Dorsolateral prefrontal cortex (tissue), 122 donors: ENCODE measurements at places on chromosomes 13 and 19.
A peak's percentile ranks its signal among the peaks of the same experiment; 100 is the strongest.

DNA sequence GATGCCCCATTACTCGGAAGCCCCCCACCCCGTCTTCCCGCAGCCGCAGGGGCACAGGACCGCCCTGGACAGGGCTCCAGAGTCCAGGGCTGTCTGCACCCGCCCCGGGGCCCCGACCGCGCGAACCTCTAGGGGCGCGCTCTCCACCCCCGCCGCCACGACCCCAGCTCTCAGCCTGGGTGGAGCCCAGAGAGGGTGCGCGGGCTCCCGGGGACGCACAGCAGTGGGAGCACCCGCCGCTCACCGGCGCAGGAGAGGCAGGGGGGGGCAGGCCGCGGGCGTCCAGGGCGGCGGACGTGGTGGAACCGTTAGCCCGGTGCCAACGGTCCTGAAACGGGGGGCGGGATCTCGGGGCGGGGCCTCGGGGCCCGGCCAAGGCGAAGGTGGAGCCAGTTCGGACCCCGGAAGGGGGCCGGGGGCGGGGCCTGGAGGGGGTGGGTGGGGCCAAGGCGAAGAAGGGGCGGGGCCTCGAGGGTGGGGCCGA is at the start of gene ATP8B3:
Gene ATP8B3, minus strand, starts transcription at position 335 of the 484 bp plus-strand sequence. CDS start 540 bp downstream, outside the sequence.
- DNase-seq = no peak

DNA sequence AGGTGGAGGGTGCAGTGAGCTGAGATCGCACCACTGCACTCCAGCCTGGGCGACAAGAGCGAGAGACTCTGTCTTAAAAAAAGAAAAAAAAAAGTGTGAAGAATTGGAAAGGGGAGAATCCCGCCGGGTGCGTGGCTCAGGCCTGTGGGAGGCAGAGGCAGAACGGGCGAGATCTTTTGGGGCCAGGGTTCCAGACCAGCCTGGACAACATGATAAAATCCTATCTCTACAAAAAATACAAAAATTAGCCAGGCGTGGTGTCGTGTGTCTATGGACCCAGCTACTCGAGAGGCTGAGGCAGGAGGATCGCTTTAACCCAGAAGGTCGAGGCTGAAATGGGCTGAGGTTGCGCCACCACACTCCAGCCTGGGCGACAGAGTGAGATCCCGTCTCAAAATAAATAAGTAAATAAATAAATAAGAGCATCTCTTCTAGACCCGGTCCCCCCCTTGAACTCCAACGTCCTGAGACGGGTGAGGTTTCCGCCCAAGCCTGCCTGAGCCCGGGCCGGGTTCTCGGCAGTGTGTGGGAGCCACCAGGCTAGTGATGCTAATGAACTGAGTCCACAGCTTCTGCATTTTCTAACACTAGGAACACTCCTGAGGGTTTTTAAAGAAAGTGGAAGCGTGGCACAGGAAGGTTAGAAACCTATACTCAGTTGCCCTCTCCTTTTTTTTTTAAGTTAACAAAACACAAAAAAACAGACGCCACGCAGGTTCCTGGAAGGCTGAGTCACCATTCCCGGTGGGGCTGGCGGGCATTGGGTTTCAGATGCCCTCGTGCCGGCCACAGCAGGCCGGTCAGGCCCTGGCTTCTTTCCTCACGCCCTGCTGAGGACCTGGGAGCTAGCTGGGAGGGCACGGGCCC is 22.0 kb downstream of the GPX4 start:
- no peak for DNase-seq

DNA sequence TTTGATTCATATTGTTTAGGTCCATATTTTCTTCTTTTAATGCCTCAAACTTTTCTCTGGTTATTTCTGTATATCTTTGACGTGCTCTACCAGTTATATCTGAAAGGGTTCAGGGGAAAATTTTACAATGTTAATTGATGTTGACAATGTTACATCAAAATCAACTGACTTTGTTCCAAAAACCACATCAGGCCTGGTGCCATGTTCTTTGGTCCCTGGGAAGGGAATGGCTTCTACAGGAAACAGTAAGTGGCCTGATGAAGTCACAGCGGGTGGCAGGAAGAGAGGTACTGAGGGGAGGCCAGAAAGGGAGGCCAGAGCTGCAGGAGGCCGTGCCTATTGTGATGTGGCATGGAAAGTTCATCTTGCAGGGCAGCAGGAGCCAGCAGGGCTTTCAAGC is 38.2 kb downstream of the CEP89 start:
- no peak for DNase-seq

DNA sequence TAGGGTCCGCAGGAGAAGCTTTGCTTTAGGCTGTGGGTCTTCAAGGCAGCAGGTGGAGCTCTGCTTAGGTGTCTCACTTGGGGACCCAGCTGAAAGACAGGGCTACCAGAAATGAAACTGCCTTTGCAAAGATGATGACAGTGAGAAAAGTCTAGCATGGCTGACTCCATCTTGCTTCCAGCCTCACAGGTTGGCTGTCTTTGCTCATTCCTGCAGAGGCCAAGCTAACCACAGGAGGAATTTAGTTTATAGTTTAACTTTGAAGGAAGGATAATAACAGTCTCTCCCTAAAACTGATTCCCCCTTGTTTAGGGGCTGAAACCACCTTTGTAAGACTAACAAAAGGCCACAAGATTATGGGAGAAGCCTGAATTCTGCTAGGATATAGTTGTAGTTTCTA is 252.4 kb downstream of the UQCRFS1 start:
- no peak for DNase-seq

GRCh38 chr13:102369302-102369701 is 32.5 kb downstream of the FGF14 start:
- DNase-seq = no peak

- DNase-seq = no peak
These were observed 93.1 kb upstream of the VSTM2B start for GRCh38 chr19:29432677-29433076.

- no peak for DNase-seq
These were observed 786.4 kb upstream of the SLITRK1 start for GRCh38 chr13:84668637-84669036.

DNA sequence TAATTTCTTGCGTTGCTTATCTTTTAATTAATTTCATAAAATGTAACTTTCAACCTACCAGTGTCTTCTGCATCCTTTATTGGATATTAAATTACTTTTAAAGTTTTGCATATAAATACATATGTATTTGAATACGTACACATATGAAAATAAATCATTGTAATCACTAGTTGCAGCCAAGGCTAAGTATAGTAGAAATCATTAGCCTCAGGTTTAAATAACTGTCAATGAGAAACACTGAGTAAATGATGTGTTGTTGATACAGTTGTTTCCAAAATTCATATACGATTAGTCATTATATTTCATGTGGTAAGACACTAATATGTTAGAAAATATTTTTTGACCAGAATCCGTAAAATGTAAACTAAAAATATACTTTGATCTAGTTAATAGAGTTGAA is 1267.1 kb upstream of the PCDH20 start:
- DNase-seq = no peak

DNA sequence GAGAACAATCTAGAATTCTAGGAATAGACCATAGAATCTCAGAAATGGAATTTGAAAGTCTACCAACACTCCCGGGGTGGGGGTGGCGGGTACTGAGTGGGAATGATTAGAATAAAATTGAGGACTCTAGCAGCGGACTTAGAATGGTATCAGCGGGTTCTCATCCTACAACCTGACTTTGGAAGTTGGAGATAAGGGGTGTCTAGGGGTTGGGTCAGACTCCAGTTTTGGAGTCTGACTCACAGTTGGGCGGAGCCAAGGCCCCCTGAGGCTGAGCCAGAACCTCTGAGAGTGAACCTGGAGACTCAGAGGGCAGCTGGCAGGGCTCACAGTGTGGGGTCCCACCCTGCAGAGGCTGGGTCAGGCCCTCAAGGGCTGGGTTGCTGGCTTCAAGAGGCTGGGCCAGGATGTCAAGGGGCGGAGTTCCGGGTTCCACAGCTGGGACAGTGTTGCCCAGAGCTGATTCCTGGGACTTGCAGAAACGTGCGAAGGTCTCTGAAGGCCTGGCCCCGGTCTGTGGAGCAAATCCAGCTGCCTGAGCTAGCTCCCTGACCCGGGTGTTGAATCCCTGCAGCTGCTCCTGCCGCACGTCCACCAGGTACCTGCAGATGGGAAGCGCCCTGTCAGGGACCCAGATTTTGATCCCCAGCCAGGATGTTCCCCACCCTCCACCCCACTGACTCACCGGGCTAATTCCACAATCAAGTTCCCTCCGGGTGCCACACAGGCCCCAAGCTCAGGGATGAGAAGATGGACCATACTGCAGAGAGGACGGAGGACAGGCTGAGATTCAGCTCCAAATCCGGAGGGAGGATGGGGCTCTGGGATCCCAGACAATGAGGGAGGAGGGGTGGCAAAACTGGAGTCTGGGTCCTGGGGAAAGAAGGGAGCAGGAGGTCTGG is 1.6 kb upstream of the TNNI3 start:
- no peak for DNase-seq

DNA sequence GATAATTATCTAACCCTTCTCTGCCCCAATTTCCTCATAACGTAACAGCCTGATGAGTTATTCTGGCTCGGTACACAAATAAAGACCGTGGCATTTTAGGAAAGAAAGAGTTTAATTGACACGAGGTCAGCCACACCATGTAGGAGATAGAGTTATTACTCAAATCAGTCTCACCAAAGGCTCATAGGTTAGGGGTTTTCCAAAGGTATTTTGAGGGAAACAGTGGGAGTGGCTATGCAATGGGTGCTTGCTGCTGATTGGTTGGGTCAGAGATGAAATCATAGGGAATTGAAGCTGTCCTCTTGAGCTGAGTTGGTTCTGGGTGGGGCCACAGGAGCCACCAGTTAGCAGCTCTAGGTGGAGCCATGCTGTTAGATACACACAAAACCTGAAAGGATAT is 137.5 kb downstream of the FREM2 start:
- no peak for DNase-seq

DNA sequence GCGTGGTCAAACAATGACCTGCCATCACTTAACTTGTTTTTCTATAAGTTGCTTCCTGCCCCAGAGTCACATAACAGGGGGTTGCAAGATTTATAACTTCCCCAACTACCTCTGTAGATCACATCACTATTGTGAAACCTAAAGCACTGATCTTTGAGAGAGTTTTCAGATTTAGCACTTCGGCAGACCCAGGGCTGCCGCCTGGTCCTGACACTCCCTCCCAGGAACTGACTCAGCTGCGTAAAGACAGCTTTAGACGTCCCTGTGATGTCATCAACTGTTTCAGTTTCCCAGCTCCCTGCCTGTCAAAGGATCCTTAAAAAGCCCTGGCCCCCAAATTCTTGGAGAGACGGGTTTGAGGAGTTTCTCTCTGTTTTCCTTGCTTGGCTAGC is 33.3 kb downstream of the IGFL2 start:
- DNase-seq = no peak

DNA sequence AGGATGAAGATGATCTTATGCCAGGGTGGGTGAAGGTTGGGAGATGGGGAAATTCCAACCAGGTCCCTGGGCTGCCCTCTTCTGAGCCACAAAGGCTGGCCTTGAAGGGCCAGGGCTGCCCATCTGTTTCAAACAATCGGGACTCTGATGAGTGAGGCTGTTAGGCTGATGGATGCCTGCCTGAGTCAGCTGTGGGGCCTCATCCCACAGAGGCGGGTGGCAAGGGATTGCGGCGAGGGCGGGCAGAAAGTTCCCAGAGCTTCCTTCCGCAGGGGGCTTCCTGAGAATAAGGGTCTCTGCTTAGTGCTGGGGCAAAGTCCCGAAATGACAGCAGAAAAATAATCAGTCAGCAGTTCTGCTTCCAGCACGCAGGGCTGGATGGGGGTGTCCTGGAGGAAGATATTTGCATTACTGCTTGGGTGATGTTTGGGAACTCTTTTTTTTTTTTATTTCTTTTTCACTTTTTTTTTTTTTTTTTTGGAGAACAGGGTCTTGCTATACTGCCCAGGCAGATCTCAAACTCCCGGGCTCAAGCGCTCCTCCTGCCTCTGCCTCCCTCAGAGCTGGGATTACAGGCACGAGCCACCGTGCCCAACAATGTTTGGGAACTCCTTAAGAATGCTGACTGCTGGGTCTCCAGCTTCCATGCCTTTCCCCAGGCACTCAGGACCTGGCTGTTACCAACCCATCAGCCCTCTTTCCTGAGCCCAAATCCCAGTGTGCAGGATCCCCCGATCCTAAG is 14.1 kb downstream of the SH3GL1 start:
- peak; percentile 74 for DNase-seq

DNA sequence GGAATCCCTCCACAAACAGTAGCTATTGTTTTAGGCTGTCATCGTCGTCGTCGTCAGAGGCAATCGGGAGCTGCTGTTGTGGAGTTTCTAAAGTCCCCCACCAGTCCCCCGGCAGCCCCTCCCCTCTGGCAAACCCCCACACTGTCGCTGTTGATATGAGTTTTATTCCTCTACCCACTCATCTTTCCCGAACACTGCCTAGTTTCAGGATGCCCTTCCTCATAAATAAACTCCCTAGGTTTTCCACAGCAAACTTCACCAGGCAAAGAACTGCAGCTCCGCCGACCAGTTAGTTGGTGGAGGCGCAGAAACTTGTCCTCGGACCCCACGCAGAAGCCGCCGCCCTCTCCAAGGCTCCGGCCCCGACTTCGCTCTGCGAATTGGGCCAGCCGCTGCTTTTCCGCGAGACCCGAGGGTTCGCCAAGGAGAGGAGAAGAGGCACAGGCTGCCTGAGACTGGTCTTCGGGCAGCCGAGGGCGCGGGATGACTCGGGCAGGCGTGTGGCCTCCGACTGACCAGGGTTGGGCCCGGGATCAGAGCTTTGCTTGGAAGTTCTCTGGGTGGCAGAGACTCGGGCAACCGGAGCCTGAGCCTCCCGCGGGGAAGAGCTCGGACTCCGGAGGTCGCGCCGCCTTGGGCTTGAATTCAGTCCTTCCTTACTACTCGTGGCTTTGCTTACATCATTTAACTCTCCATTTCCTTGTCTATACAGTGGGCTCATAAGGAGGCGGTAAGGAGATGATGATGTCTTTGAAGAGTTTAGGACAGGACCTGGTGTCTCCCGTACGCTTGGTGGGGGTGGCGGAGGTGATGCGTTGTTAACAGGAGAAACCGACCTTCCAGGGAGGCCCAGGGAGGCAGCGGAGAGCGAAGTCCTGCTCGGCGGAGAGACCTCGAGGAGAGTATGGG is 7.9 kb downstream of the PDX1 start:
- no peak for DNase-seq

- no peak for DNase-seq
These were observed 95.3 kb downstream of the GJA3 start for GRCh38 chr13:20065516-20065915.

- peak; percentile 82 for DNase-seq
These were observed 47.3 kb upstream of the SHKBP1 start for GRCh38 chr19:40529093-40529954.

- no peak for DNase-seq
These were observed 17.6 kb downstream of the ELL start for GRCh38 chr19:18503971-18504885.

GRCh38 chr13:94112227-94112626 is 367.3 kb downstream of the DCT start:
- DNase-seq = no peak

GRCh38 chr13:88764103-88764502 is 1092.9 kb downstream of the SLITRK5 start:
- DNase-seq = no peak
